GM20000 (cell line): ENCODE measurements at places on chromosomes 6 and 20.

- peak; percentile 55 for DNase-seq
Measured at GRCh38 chr20:19944772-19945459, 72.2 kb upstream of the NAA20 start.

- no peak for DNase-seq
Measured at GRCh38 chr20:37878835-37879599, 23.9 kb upstream of the VSTM2L start.

GRCh38 chr6:56368491-56368890 lies 121.1 kb upstream of the COL21A1 start:
- DNase-seq, result no peak

DNA sequence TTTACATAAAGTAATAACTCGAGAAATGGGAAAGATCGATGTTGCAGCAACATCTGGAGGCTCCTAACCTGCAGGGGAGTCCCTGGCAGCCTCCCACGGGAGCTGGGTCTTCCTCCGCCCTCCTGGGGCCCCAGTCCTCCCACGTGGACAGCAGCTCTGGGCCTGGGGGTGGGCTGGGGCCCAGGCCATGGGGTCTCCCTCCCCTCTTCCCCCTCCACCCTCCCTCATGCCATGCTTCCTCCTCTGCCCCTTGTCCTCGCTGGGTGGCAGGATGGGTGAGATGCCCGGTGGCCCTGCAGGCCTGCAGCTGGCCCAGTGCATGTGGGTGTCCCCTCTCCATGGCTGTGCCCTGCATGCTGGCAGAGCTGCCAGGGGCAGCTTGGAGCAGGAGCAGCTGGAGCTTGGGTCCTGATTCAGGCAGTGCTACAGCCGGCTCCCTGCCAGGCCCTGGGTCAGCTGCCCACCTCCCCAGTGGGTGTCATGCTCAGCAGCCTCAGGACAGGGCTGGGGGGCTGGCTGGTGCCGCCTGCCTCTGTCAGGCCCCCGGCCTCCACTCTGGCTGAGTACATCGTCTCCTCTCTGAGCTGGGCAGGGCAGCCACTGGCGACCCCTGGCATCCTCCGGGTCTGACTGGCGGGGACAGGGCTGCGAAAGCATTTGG lies 48.9 kb upstream of the BHLHE23 start:
- DNase-seq, result no peak

DNA sequence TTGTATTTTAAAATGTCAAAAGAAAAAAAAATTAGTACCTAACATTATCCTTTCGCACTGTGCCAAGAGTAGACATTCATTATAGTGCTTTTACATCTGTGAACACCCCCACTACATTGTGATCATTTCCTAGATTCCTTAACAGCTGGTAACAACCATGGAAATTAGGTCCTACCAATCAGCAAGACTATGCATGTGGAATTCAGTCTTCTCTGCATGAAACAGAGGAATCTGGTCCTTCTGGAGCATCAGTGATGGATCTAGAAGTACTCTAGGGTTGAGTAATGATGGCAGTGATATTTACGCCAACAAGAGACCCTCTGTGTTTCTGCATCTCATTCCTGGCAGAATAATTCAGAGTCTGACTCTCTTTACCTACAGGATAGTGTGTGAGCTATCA lies 9.4 kb downstream of the OR12D1 start:
- DNase-seq, result no peak

DNA sequence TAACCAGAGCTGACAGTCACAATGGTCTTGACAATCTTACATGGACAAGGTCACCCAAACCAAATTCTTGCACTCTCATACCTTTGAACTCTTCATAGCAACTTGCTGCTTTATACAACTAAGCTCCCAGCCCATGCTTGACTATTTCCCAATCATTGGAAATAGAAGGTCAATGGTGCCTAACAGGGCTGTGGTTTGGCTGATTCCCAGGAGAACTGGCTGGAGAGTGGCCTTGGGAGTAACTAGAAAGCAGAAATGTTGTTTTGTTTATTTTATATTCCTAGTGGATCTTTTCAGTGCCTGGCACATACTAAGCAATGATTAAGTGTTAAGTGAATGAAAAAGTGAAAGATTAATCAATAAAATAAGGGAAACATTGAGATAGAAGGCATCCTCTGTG lies 3.0 kb downstream of the SPINT4 start:
- DNase-seq, result no peak

DNA sequence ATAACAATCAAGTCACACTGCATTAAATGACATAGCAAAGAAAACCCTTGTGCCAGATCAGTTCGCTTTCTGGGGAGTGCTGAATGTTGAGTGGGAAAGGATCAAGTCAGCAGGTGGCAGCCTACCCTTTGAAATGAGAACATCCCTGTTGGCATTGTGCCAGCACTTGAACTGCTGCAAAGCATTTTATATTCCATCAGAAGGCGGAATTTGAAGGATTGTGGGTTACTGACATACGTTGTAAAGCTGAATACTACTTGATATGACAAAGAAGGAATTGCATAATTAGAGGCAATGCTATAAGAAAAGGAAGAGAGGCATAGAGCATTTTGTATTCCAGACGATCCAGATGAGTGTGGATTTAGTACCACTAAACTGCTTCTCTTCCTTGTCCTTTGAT lies 26.5 kb downstream of the BCKDHB start:
- DNase-seq, result no peak

DNA sequence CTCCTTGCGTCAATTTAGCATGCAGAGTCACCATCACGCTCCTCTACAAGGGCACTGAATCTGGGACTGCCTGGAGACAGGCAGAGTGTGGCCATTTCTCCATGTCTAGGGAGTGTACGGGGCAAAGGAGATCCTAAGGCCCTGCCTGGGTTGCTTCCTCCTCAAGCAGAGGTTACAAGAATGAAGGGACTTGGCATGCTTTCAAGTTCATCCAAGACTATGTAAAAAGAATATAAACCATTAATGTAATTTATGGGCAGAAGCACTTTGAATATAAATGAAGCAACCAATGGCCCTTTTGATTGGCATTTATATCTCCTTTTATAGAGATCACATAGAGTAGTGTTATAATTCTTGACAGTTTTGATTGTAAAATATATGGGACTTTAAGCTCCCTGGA lies 137.5 kb downstream of the BTBD3 start:
- no peak for DNase-seq

- DNase-seq, result no peak
Measured at GRCh38 chr6:27053738-27054137, 193.8 kb upstream of the PRSS16 start.

- DNase-seq, result no peak
Measured at GRCh38 chr20:17790296-17790695, 90.5 kb downstream of the BANF2 start.

GRCh38 chr6:90790696-90791095 lies 203.8 kb upstream of the MAP3K7 start:
- DNase-seq, result no peak

GRCh38 chr6:157741948-157742556 lies 81.0 kb upstream of the SNX9 start:
- DNase-seq, result no peak

DNA sequence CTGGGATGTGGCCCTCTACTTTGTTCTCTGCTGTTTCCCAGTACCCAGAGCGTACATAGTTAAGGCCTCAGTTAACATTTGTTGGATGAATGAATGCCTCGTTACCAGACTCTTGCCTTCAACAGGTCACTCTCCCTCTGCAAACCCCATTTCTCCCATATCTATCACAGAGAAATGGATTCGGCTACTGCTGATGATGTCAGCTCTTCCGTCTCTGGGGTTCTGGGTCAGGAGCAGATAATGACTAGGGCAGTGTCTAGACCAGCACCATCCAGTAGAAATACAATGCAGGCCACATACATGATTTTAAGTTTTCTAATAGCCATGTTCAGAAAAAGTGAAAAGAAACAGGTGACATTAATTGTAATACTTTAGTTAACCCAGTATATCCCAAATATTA lies 47.9 kb downstream of the TOX2 start:
- no peak for DNase-seq

DNA sequence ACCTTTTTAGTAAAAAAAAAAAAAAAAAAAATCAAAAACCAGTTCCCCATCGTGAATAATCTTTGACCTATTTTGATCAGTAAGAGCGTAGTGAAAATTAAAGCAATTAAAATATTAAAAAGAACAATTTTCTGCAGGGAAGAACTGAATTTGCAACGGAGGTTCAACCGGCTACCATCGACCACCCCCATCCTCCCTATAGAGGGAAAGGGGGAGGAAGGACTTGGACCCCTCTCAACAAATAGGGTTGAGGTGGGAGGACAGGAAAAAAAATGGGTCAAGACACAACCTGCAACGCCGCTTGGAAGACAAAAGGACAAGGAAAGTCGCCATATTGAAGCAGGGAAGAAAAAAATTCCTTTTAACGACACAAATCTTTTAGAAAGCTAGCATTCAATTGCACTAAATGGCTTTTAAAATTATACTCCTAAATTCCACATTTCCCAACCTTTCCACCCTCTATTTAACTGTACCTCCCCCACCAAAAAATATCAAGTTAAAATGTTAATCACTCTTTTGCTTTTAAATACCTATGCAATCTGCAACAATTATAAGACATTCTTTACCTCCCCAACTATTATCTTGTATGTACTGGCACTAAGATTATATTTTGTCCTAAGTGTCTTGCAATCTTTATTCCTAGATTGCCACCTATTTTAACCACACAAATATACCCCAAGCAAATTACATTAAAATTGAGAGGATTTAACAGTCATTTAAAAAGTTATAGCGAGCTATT lies 1.7 kb downstream of the PPP1R10 start:
- DNase-seq, result no peak

DNA sequence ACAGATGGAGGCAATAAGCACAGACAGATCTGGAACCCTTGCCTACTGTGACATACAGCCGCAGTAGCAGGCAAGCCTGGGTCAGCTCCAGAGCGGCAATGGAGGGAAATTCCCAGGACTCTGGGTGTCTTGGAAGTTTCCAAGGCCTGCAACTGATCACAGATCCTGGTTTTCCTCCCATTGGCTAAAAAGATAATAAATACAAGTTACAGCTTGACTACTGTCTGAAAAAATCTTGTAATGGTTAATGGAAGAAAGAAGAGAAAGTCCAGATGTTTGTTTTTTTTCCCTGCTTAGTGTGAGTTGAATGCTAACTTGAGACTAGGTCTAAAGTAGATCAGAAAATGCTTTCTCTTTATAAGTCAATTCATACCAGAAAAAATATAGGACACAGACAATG lies 307.6 kb downstream of the ALDH8A1 start:
- no peak for DNase-seq

- no peak for DNase-seq
Measured at GRCh38 chr6:150539568-150539967, 60.1 kb upstream of the PLEKHG1 start.
